ENCODE measurements at places on chromosomes 2 and 18.

GRCh38 chr18:65606551-65607130 lies 144.2 kb upstream of the CDH7 start:
- DNase-seq = no peak
- H3K27ac ChIP-seq = no peak overlapping the region
- no peaks in the 10 kb centered on the region for H3K27me3 ChIP-seq
- H3K4me1 ChIP-seq = no peaks in the 10 kb centered on the region

DNA sequence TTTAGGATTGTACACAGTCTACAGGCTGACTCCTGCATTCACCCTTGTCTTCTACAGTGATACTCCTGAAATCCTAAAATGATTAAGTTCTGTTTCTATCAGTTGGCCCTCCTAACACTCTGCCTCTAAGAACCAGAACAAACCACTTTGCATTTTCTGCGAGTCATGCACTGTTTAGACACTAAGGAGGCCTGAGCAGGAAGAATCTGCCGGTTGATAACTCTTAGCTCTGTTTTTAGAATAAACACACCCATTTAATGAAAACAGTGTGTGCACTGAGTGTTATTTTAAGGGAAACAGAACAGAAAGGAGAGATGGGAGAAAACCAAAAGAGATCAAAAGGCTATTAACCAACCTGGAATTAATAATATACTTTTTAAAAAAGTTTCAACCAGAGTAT lies 22.9 kb upstream of the SSB start:
- no peaks in the 10 kb centered on the region for H3K27me3 ChIP-seq
- no peak overlapping the region for H3K4me3 ChIP-seq
- DNase-seq = no peak

GRCh38 chr18:43826215-43826614 lies 548.9 kb upstream of the SYT4 start:
- H3K27ac ChIP-seq = no peak overlapping the region
- H3K4me1 ChIP-seq = no peaks in the 10 kb centered on the region
- H3K27me3 ChIP-seq = no peaks in the 10 kb centered on the region
- no peak overlapping the region for H3K4me3 ChIP-seq

DNA sequence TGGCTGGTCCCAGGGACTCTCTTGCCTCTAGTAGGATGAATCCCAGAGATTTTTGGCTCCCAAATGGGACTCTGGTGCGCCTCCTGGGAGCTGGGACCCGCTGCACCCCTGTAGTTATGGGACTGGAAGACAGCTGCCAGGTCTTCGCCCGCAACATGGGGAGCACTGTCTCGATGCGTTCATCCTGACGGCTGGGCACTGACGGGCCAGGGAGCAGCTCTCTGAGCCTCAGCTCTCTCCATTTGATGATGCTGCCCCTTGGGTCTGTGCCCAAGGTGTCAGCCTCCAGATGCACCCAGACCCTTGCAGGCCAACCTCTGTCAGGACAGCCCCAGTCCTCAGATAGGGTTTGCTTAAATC lies 9.3 kb upstream of the ARMC9 start:
- no peaks in the 10 kb centered on the region for H3K27me3 ChIP-seq
- H3K36me3 ChIP-seq = no peaks in the 10 kb centered on the region
- peak overlapping the region; percentile 100 for H3K27ac ChIP-seq
- DNase-seq = no peak

- H3K27me3 ChIP-seq = no peaks in the 10 kb centered on the region
- H3K27ac ChIP-seq = no peak overlapping the region
- no peaks in the 10 kb centered on the region for H3K36me3 ChIP-seq
- DNase-seq = no peak
Observed at GRCh38 chr18:2027756-2028155, 543.5 kb downstream of the METTL4 start.

DNA sequence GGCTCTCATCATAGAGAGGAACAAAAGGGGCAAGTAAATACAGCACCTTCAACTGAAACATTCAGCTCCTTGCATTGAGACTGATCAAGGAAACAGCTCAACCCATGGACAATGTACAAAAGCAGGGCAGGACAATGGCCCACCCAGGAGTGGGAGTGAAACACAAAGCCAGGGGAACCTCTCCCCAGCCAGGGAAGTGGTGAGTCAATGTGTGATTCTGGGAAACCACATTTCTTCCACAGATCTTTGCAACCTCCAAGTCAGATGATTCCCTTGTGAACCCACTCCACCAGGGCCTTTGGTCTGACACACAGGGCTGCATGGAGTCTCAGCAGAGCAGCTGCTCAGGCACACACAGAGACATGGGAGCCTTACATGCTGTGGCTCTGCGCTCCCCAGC lies 294.5 kb downstream of the NR4A2 start:
- H3K27me3 ChIP-seq = no peaks in the 10 kb centered on the region
- no peaks in the 10 kb centered on the region for H3K4me1 ChIP-seq
- H3K27ac ChIP-seq = no peak overlapping the region

DNA sequence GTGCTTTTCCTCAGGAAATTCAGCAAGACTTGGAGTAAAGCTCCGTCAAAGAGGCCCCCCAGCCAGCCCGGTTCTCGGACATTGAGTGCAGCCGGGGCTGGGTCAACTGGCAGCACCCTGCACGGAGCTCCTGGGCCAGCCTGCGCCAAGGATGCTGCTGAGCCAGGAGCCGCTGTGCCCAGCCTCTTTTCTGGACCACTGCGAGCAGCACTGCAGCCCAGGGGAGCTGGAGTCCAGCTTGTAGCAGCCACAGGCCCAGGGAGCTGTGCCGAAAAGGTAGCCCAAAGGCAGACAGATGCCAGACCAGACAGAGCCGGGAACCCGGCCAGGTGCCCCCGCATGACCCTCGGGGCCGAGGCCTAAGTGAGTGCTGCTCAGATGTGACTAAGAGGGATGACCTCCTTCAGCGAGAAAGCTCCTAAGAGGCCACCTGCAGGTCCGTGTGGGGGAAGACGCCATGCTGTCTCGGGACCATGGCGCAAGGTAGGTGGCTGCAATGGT lies 7.3 kb downstream of the CLHC1 start:
- no peaks in the 10 kb centered on the region for H3K4me1 ChIP-seq
- no peak overlapping the region for H3K27ac ChIP-seq
- no peak overlapping the region for H3K4me3 ChIP-seq

- H3K27me3 ChIP-seq = no peaks in the 10 kb centered on the region
- H3K27ac ChIP-seq = no peak overlapping the region
- H3K4me1 ChIP-seq = no peaks in the 10 kb centered on the region
- no peak overlapping the region for H3K4me3 ChIP-seq
- H3K36me3 ChIP-seq = no peaks in the 10 kb centered on the region
Observed at GRCh38 chr18:79199691-79200374, 130.6 kb downstream of the ATP9B start.

GRCh38 chr18:35577045-35577848 lies 4.3 kb upstream of the GALNT1 start:
- DNase-seq = no peak
- H3K4me3 ChIP-seq = no peak overlapping the region
- no peaks in the 10 kb centered on the region for H3K4me1 ChIP-seq
- H3K36me3 ChIP-seq = no peaks in the 10 kb centered on the region
- H3K27ac ChIP-seq = no peak overlapping the region

DNA sequence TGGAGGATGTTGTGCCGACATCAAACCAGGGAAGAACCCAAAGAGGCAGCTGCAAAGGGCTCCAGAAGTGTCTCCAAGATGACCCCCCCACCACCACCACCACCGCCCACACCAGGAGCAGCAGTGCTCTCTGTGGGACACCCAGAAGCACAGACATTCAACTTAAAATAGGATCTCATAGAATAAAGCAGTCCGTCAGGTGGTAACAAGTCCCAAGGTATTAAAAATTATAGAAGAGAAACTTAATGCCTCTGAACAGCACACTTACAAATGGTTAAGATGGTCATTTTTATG lies 155.5 kb upstream of the ID2 start:
- no peak overlapping the region for H3K27ac ChIP-seq
- H3K36me3 ChIP-seq = no peaks in the 10 kb centered on the region
- no peaks in the 10 kb centered on the region for H3K27me3 ChIP-seq
- H3K4me1 ChIP-seq = no peaks in the 10 kb centered on the region

GRCh38 chr2:109164739-109165221 lies 35.8 kb downstream of the SH3RF3 start:
- peaks cover 8% of the 10 kb centered on the region for H3K4me1 ChIP-seq
- H3K4me3 ChIP-seq = no peak overlapping the region
- H3K36me3 ChIP-seq = no peaks in the 10 kb centered on the region
- no peaks in the 10 kb centered on the region for H3K27me3 ChIP-seq

GRCh38 chr18:58544616-58545337 lies 84.1 kb downstream of the ALPK2 start:
- H3K36me3 ChIP-seq = no peaks in the 10 kb centered on the region
- peaks cover 2% of the 10 kb centered on the region for H3K27me3 ChIP-seq
- no peak overlapping the region for H3K27ac ChIP-seq

- no peak overlapping the region for H3K4me3 ChIP-seq
- H3K27ac ChIP-seq = no peak overlapping the region
- peaks cover 8% of the 10 kb centered on the region for H3K36me3 ChIP-seq
- H3K4me1 ChIP-seq = no peaks in the 10 kb centered on the region
Observed at GRCh38 chr2:196783431-196784094, 15.9 kb downstream of the GTF3C3 start.

GRCh38 chr2:46888421-46888952 lies 27.1 kb downstream of the MCFD2 start:
- H3K4me1 ChIP-seq = no peaks in the 10 kb centered on the region
- no peak overlapping the region for H3K27ac ChIP-seq
- no peaks in the 10 kb centered on the region for H3K36me3 ChIP-seq
- DNase-seq = no peak
- H3K27me3 ChIP-seq = no peaks in the 10 kb centered on the region

DNA sequence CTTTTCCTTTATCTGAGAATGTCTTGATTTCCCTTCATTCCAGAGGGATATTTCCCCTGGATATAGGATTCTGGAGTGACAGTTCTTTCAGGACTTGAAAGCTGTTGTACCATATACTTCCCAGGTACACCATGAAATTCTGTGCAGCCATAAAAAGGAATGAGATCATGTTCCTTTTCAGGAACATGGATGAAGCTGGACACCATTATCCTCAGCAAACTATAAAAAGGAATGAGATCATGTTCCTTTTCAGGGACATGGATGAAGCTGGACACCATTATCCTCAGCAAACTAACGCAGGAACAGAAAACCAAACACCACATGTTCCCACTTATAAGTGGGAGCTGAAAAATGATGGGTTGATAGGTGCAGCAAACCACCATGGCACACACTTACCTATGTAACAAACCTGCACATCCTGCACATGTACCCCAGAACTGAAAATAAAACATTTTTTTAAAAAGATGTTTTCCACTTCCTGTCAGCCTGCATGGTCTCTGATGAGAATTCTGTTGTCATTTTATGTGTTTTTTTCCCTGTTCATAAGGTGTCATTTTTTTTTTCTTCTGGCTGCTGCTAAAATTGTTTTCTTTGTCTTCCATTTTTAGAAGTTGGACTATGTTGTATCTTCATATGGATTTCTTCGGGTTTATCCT lies 133.3 kb downstream of the DNAH6 start:
- H3K27me3 ChIP-seq = no peaks in the 10 kb centered on the region
- H3K4me1 ChIP-seq = no peaks in the 10 kb centered on the region
- no peak overlapping the region for H3K27ac ChIP-seq
- no peak for DNase-seq
- no peak overlapping the region for H3K4me3 ChIP-seq

DNA sequence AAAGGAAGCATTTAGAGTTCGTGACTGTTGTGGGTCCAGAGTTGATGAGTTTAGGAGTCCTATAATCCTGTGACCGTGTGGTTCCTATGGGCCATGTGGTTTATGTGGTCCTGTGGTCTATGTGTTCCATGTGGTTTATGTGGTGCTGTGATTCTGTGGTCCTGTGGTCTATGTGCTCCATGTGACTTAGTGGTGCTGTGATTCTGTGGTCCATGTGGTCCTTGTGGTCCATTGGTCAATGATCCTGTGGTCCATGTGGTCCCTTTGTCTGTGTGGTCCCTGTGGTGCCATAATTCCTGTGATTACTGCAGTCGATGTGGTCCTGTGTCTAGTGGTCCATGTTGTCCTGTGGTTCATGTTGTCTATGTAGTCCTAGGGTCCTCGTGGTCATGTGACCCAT lies 167.3 kb downstream of the TMEM18 start:
- no peaks in the 10 kb centered on the region for H3K4me1 ChIP-seq
- no peaks in the 10 kb centered on the region for H3K36me3 ChIP-seq
- no peaks in the 10 kb centered on the region for H3K27me3 ChIP-seq
- H3K27ac ChIP-seq = no peak overlapping the region
- no peak overlapping the region for H3K4me3 ChIP-seq

DNA sequence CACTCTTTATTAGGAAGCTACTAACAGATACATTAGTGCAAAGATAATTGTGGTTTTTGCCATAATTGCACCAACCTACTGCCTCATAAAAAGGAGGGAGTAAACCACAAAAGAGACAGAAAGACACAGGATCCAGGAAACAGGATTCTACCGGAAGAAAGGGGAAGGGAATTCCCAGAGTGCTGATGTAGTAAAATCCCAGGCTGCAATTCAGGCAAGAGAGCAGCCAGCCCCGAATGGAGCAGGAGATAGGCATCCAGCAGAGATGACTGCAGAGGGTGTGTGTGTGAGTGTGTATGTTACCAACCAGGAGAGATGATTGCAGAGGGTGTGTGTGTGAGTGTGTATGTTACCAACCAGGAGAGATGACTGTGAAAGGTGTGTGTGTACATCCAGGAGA lies 84.4 kb downstream of the KCNS3 start:
- no peaks in the 10 kb centered on the region for H3K36me3 ChIP-seq
- H3K4me1 ChIP-seq = peaks cover 2% of the 10 kb centered on the region
- no peaks in the 10 kb centered on the region for H3K27me3 ChIP-seq
- DNase-seq = no peak
- no peak overlapping the region for H3K27ac ChIP-seq
- no peak overlapping the region for H3K4me3 ChIP-seq

DNA sequence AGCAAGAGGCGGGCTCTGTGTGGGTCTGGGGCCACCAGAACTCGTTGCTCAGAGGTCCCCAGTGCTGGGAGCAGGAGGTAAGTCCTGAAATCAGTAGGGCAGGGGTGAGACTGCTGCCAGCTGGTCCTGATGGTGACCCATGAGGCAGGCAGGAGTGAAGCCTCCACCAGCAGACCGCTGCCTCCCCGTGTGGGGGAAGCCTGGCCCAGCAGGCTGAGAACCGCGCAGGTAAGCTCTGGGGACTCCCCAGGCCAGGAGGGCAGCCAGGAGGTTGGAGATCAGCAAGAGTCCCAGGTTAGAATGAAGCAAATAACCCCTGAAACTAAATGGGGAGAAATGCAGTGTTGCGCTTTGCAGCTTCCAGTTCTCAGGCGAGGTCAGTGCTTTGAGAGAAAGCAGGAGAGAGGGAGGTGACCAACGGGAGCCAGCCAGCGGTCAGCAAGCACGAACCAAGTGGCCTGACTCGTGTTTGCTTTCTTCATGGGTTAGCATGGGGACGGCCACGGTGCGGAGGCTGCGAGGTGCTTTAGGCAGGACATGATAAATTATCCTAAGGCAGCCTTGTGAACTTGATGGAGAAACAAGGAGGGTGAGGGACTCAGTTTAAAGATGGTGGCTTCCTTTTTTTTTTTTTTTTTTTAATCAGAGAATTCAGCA lies 26.2 kb downstream of the INHBB start:
- peak; percentile 24 for DNase-seq
- no peak overlapping the region for H3K27ac ChIP-seq
- H3K4me3 ChIP-seq = no peak overlapping the region
- no peaks in the 10 kb centered on the region for H3K27me3 ChIP-seq
- H3K36me3 ChIP-seq = no peaks in the 10 kb centered on the region
- no peaks in the 10 kb centered on the region for H3K4me1 ChIP-seq

Data from aorta (tissue), 5 donors.